ENCODE measurements at places on chromosomes 1 and 21.

DNA sequence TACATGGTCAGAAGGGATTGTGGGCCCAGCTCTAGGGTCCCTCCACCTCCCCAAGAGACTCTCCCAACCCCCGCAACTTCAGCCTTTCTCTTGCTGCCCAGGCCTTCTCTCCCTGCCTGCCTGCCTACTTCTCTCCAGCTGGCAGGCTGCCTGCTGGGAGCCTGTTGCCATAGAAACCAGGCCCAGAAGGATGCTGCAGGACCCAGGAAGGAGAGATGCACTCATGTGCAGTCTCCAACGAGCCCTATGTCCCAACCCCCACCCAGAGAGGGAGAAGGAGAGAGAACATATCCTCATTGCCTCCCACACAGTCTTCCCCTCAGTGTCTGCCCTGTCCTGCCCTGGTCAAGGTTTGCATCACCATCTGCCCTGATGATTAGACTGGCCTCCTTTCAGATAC is 10.8 kb upstream of the SMIM12 start:
- no peak for DNase-seq

DNA sequence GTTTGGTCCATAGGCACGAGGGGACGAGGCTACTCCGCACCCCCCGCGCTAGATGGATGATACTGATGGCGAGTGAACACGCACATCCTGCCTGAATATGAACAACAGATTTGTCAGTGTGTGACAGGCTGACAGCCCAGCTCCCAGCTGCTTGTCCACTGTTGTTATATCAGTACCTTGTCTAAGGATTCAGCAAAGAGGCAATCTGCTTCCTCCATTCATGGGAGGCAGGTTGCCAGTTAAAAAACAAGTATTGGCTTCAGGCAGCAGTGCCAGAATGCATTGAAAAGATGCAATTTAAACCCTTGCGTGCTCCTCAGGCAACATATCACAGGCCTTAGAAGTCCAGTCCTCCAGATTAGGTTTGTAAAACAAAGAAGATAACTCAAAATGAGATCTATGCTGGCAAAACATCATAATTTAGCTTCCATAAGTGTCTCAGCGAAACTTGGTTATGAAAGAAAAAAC is 223.3 kb downstream of the GPATCH2 start:
- DNase-seq, result no peak

DNA sequence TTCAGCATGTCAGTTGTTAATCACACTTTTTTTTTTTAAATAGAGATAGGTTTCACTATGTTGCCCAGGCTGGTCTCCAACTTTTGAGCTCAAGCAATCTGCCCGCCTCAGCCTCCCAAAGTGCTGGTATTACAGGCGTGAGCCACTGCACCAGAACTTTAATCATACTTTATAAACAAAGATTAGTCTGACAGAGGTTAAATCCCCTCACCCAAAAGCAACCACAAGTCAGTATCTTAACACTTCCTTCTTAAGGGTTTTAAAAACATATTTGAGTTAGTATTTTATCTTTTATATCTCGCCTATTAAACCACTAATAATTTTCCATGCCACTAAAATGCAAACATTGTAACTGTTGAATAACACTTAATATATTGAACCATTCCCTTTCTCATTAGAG is 70.2 kb downstream of the COP1 start:
- no peak for DNase-seq

DNA sequence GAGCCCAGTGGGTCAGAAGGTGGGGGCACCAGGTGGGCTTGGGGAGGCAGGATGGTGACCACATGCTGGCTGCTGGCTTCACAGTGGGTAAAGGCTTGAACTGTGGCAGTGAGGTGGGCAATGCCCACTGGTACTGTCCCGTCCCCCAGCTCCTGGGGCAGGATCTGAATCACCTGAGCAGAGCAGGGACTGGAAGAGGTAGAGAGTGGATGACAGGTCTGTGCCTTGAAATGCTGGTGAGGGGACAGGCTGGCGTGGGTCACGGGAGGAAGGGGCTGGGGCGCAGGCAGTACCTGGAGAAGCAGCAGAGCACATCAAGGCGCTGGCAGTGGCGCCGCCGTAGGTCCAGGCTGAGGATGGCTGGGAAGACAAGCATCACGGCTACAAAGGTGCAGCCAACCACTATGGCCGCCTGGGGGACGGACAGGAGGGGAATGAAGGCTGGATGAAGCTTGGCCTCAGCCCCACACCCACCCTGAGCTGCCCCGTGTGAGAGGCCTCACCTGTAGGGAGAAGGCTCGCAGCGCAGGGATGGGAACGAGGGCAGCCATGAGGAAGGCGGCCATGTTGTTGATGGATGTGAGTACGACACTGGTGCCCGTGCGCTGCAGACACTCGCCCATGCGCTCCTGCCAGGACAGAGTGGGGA is 14.9 kb downstream of the PTCH2 start:
- DNase-seq, result no peak

DNA sequence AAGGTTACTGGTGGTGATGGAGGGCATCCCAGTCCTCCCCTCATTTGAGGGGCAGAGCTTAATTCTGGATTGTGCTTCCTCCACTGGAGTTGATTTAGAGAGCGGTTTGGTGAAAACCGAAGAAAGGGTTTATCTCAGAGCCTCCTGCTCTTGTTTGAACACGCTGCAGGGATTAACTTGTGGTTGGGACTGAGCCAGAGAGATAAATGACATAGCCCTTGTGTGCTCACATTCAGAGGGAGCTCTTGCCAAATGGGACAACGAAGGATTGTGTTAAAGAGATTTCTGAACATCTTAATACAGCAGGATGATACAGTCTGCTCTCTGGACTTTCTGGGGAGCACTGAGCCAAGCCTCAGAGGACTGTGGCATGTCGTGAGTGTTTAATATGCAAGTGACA is 308.2 kb downstream of the DISC1 start:
- no peak for DNase-seq

DNA sequence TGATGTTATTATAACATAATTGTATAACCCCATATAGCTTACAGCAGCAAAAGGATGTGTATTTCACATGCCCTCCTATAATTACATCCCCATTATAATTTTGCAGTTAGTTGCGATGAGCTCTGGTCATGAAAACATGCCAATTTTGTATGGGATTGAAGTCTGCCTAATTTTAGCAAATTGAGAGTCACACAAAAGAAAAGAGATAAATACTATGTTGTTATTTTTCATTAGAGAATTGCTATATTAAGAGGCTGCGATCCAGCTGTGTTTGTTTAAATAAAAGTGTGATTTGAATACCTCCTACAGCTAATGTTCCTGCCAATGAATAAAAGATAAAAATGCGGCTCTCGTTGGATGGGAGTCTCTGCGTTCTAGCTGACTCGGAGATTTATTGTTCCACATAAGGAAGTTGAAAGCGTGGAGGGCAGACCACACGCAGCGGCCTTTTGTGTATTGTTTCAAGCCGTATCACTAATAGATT is 461.0 kb upstream of the NFIA start:
- no peak for DNase-seq

DNA sequence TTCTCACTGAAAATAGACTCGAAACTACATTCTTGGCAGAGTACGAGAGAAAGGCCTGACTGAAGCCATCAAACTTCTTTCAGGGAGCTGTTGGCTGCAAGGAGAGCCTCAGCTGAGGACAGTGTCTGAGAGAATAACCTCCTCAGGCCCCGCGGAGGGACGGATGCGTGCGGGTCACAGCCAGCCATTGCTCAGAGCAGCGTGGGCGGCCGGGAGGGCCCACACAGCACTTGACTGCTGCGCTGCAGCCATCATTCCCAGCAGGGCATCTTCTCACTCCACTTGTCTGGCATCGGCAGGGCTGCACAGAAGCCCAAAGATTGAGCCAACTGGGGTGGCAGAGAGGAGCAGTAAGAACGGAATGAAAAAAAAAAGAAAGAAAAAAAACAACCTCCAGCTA is 113.5 kb downstream of the XCL2 start:
- DNase-seq, result no peak

GRCh38 chr1:10693497-10694273 is 102.8 kb downstream of the CASZ1 start:
- DNase-seq, result no peak

DNA sequence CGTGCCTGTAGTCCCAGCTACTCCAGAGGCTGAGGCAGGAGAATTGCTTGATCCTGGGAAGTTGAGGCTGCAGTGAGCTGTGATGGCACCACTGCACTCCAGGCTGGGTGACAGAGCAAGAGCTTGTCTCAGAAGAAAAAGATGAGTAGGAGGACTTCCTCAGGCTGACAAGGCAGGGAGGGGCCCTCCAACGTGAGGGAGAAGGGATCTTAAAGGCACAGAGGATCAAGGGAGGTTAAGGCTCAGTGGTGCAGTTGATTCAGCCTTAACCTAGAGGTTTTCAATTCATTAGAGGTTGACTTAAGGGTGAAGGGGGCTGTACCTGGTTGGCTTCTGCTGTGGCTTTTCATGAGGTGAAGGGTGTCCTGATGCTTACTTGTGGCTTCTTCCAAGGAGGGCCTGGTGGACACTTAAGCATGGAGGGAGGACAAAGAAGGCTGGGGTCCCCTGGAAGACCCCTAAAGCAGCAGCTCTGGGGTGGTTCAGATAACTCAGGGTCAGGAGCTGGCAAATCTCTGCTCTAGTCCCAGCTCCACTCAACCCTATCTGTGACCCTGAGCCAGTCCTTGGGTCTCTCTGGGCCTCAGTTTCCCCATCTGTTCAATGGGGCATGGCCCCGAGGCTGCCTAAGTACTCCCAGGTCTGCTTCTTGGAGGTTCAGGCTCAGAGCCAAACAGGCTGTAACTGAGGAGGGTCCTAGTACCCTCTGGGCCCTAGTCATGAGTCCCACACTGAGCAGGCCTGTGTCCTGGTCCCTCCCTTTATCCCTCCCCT is 6.3 kb downstream of the EXTL1 start:
- no peak for DNase-seq

GRCh38 chr1:171381866-171382210 is 67.9 kb downstream of the FMO4 start:
- DNase-seq, result no peak

- DNase-seq, result no peak
Observed at GRCh38 chr1:157584503-157584902, 13.4 kb downstream of the FCRL4 start.

DNA sequence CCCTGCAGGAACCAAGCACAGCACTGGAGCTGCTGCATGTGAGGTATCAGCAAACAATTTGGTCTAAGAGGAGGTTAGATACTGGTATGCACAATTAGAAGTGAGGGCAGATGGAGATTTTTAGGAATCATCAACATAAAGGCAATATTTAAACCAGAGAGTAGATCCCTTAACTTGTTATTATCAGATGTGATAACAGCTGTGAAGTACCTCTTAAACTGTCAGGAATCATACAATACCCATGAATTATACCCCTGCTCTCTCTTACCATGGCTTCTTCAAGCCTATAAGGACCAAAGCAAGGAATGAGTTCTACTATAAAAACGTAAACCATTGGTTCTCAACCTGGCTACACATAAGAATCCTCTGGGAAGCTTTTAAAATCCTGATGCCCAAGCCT is 3.9 kb downstream of the BCAR3 start:
- DNase-seq, result no peak

GRCh38 chr1:150973836-150974579 is 627 bp downstream of the CERS2 start:
- peak; percentile 73 for DNase-seq

GRCh38 chr1:233904633-233905415 is at the start of gene SLC35F3:
Gene SLC35F3, plus strand, starts transcription at chr1:233904676.
- no peak for DNase-seq
